CD4-positive, alpha-beta T cell treated with Interleukin-10 for 1 hour (primary cell): ENCODE measurements at places on chromosomes 5 and 9.

DNA sequence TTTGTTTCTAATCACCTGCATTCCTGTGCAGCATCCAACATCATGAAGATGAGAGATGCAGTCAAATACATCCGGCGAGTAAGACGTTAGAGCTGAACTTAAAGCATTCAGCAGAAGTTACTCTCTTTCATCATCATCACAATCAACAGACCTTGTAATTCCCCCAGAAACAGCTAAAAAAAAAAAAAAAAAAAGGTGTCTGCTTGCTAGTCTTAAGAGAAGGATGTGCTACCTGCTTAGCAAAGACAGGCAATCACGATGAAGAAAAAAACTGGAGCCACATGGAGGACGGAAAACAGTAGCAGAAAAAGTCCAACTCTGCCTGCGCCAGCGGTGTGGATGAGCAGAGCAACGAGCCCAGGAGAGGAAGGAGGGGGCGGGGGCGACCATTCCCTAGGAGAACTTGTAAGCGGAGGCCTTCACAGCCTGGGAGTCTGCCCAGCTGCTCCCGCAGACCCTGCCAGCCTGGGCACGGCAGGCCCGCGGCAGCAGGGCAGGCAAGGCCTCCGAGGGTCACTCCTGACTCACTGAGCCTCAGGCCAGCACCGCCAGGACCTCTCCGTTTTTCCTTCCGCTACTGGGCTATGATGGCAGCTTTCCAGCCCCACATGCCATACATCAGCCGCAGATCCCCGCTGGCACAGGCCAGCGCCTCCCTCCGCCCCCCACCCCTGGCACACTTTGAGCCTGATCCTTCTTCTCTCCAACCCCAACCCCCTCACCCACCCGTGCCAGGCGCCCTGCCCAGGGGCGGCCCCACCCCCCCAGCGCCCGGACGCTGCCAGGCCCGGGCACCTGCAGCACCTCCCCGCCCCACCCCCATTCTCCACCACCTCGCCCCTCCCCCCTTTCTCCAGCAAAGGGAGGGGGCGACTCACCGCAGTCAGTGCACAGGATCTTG lies 1.4 kb downstream of the NRG2 start:
- no peak for DNase-seq

- no peak for DNase-seq
These were observed 28.7 kb downstream of the IPPK start for GRCh38 chr9:92641092-92641809.

GRCh38 chr9:12908895-12909294 lies 134.1 kb downstream of the LURAP1L start:
- no peak for DNase-seq

GRCh38 chr9:133647148-133647547 lies 11.0 kb downstream of the DBH start:
- no peak for DNase-seq

- DNase-seq, result no peak
These were observed 9.4 kb downstream of the FSTL4 start for GRCh38 chr5:133602835-133603380.

DNA sequence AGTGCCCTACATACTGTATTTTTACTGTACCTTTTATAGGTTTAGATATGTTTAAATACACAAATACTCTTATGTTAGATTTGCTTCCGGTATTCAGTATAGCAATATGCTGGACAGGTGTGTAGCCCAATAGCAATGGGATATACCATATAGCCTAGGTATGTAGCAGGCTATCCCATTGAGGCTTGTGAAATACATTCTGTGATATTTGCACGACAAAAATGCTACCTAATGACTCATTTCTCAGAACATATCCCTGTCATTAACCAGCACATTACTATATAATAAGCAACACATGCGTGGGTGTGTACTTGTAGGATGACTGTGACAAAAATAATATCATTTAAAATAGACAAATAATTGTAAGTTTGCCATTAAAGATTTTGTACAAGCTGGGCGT lies 208.8 kb downstream of the MRPS30 start:
- no peak for DNase-seq

DNA sequence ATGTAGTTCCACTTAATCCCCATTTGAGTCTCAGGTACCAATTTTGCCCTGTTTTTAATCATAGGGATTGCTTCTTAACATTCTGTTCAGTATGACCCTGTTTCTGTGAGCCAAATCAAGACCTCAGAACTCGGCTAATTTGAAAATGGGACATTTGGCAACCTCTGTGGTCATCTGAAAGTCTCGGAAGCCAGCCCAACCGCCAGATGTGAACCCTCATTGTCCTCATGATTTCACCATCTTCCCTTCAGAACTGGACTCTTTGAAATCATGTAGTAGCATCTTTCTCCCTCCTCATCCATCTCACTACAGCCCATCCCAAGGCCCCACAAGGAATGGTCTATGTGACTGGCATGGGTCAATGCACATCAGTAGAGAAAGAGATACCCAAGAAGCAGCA lies 88.9 kb downstream of the S1PR3 start:
- DNase-seq, result no peak

DNA sequence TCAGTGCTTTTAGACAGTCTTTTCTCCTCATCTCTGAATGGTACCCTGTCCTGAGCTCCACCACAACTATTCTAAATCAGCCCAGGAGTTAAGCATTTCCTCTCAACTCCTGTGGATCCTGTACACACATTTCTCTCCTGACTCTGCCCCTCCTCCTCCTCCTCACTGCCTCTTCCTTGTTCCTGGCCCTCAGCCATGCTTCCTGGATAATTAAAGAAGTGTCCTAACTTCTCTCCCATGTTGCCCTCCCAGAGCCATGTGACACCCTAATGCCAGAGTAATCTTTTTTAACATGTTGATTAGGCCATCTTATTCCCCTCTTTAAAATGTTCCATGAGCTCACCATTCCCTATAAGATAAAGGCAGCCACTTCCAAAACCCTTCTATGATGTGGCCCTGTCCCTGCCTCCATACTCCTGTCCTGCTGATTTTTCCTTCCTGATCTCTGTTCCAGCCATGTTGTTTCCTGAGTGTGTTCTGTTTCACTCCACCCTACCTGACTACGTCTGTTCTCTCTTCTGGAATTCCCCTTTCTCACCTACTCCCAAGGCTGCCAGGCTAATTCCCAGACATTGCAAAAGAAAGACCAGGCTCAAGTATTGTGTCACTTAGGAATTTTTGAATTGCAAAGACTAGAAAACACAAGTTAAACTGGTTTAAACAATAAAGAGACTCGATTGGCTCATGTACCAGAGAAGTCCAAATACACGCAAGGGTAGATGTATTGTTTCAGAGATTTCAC lies 295.2 kb downstream of the MAST4 start:
- no peak for DNase-seq

GRCh38 chr5:79787448-79787847 lies 97.8 kb downstream of the CMYA5 start:
- no peak for DNase-seq

DNA sequence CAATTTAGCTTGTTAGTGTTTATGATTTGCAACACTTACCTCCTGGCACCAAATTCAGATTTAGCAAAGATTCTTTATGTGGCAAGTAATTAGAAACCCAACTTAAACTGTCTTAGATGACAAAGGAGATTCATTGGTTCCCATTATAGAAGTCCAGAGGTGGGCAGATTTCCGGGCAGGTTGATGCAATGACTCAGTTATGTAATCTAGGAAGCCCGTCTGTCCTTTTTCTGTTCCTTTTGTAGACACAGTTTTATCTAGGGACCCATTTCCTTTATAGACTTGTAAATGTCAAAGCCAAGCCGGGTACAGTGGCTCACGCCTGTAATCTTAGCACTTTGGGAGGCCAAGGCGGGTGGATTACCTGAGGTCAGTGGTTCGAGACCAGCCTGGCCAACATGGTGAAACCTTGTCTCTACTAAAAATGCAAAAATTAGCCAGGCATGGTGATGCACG lies 20.3 kb upstream of the ANKRD33B start:
- no peak for DNase-seq

GRCh38 chr5:15014809-15015208 lies 143.2 kb upstream of the ANKH start:
- no peak for DNase-seq

- no peak for DNase-seq
These were observed 70.7 kb downstream of the CSNK1G3 start for GRCh38 chr5:123582550-123583285.

DNA sequence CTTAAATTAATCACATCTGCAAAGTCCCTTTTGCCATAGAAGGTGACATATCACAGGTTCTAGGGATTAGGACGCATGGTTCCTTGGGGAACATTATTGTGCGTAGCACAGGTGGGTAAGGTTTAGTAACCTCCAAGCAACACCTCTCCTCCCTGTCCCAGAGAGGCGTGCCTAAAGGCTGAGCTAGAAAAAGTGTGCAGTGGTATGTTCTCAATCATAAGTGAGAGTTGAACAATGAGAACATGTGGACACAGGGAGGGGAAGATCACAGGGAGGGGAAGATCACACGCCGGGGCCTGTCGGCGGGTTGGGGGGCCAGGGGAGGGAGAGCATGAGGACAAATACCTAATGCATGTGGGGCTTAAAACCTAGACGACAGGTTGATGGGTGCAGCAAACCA lies 14.9 kb downstream of the DAB2IP start:
- DNase-seq, result no peak

DNA sequence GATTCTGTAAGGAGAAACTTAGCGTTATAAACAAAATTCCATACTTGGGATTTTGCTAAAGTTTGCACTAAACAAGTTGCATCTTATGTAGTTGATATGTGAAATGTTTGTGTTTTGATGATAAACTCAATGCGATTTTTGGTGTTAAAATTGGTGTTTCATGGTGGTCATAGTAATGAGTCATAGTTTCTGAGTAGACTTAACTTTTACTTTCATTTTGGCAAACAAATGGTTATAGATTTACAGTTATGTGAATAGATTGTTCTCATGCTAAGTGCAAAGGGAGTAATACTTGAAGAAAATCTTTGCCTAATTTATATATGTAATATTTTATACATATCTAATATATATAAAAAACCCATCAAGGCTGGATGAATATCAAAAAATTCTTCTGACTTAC lies 107.3 kb upstream of the ELAVL2 start:
- DNase-seq, result no peak

- DNase-seq, result peak; percentile 77
These were observed 1037.3 kb upstream of the ACO1 start for GRCh38 chr9:31347082-31347617.

GRCh38 chr5:53927668-53928247 lies 367.3 kb downstream of the NDUFS4 start:
- no peak for DNase-seq

DNA sequence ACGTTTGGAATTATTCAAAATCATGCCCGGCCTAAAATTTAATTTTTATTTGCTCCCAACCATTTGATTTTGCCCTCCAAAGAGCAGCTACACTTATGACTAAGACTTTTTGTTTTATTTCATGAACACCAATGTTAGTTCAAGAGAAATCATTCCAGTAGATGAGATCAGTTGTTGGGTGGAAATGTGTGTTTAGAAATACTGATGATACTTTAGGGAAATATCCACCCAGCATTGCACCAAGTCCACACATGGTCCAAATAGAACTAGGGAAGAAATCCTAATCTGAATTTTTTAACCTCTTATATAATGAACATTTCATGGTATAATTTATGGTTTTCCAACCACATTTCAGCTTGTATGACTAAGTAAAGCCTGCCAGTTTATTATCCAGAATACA lies 28.3 kb upstream of the GOLPH3 start:
- no peak for DNase-seq

DNA sequence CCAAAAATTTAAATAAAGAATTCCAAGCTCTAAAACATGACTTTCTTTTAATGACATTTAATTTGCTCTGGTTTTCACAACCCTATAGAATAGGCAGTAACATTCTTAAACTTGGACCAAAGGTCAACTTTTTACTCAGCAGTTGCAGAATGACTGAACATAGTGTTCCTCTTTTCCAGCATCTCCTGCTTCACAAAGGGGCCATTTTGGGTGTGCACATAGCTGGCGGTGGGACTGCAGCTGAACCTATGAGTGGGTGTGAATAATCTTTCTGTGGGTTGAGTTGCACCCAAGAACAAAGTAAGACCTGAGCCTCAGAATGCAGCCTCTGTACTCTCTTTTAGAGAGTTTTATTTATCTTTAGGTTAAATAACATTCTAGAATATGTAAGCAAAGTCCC lies 96.9 kb upstream of the HAPLN1 start:
- DNase-seq, result no peak

DNA sequence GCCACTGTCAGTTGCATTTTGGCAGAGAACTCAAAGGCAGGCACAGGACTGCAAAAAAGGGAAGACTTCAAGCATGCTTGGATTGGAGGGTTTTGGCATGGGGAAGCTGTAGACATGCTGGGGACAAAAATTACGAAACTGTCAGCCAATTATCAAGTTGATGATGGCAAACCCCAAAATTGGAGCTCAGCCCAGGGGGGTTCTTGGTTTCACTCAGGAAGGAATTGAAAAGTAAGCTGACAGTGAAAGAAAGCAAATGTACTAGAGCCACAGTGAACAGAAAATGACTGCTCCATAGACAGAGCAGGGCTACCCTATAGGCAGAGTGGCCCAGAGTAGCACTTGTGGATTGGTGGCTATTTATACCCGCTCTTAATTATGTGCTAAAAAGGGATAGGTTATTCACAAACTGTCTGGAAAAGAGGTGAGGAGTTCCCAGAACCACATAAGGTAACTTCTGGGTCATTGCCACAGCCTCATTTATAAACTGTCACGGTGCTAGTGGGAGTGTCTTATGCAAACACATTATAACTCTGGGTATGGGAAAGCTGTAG lies 14.6 kb upstream of the CFAP95 start:
- DNase-seq, result no peak

DNA sequence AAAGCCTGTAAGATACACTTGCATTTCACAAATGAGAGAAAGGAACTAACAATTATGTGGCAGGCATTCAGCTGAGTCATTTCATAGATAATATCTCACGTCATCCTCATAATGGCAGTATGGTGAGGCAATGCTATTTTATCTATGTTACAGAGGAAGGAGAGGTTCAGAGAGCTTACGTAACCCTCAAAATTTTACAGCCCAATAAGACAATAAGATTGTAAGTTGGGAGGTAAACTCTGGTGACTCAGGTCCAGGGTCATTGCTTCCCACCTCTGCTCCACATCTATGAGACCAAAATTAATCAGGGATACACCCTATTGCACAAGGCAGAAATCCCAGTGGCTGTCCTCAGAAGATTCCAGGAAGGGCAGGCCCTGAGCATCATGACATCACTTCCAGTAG lies 309.7 kb downstream of the NSG2 start:
- no peak for DNase-seq

- DNase-seq, result no peak
These were observed 1952.6 kb downstream of the MAT2B start for GRCh38 chr5:165457859-165458481.

- DNase-seq, result no peak
These were observed 63.4 kb downstream of the GOLM1 start for GRCh38 chr9:86035827-86036440.

- no peak for DNase-seq
These were observed 80.0 kb downstream of the SEMA4D start for GRCh38 chr9:89417832-89418473.
